Right ventricle myocardium inferior (tissue), 1 donor: ENCODE measurements at places on chromosomes 6 and 20. TPM values are rescaled to one million over a fixed set of nuclear protein-coding genes. Genes with fewer than 3 reads are reported as not detected.

TGM2 gene
- 581 TPM for total RNA-seq

C6orf141 gene
- total RNA-seq, result not detected

MCCD1 gene
- not detected for total RNA-seq

SNTA1 gene
- 199 TPM for total RNA-seq

GRCh38 chr6:153725456-153725855 lies 313.6 kb upstream of the OPRM1 start:
- no peak for DNase-seq

- DNase-seq, result no peak
Observed at GRCh38 chr20:48129345-48129942, 344.2 kb upstream of the SULF2 start.

- no peak for DNase-seq
Observed at GRCh38 chr6:119079283-119079809, 882 bp upstream of the FAM184A start.

DNA sequence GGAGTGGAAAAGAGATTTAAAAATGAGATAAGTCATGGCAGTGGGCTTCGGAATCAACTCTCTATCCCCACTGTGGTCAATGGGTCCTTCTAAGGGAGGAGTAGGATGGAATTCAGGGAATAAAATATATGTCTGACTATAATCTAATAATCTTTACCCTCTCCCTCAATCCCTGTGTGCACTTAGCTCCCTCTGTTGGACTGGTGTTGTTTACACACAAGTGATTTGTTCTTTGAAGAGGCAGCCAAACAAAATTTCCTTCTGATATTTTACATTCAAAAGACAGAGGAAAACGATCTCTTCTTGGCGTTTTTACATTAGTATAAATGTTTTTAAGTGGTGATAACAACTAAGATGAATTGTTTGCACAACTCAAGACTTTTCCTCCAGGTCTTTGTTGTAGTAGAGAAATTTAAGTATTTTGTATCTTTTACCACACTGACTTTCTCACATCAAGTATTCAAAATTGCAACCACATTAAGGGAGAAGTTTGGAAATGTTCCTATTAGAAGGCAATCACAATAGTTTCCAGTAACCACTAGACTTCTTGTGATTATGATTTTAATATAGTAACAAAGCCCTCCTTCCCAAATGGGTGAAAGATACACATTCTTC lies 317.8 kb downstream of the CENPW start:
- no peak for DNase-seq
